Activated CD4-positive, alpha-beta T cell treated with anti-CD3 and anti-CD28 coated beads, Interleukin-2, amount 50 U/mL, for 24 hours (primary cell): ENCODE measurements at places on chromosomes 2 and 18.
A peak's percentile ranks its signal among the peaks of the same experiment; 100 is the strongest.

DNA sequence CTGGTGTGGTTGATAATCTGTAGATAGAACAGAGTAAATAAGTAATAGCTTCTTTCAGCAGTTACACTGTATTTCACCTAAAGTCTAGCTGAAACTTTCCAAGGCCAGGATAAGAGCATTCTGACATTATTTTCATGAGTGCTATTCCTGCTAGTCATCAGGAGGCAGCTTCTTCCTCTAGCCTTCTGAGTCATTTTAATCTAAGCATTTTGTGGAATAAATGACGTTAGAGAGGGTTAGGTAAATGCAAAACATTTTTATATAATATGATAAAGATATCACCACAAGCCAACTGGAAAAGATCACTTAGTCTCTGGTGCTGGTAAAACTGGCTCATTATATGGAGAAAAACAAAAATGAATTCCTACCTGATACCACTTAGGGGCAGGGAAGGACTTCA is 138.5 kb downstream of the MEP1B start:
- no peak for DNase-seq

DNA sequence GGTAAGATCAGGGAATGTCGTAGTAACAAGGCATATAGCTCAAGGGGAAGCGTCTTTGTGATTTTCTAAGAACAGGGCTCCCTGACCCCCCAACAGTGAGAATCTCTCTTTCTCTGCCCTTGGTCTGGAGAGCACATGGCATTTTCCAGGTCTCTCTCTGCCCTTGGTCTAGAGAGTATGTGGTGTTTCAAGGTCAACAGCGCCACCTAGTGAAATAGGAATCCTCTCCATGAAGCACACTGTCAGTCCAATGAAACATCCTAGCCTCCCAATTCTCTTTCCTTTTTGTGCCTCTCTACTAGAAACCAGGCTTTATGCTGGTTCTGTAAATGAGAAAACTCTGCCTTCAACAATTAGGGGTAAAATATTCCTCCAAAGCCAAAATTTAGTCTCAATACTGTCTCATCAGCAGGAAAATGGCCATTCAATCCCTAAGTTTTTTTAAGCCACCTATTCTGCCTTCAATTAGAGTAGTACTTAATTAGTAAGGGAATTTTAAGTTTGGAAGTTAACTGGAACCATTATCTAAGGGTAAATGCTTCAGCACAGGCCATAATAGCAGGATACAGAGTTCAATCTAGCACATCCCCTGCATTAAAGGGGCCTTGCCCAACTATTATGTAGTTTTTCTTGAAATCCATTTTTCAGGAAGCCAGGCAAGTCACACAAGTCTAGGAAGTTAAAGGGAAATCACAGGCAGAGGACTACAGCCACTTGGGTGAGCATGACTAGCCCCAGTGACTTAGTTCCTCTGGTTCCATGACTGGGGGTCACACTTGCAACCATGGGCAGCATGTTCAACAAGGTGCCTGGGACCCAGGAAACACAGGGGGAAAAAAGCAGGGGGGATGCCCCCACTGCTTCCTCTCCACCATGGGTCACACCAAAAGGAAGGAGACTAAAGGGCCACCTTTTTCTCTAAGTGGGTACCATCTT is 12.4 kb downstream of the DYM start:
- peak; percentile 51 for DNase-seq

GRCh38 chr18:3016585-3017297 is 3.8 kb upstream of the LPIN2 start:
- no peak for DNase-seq

DNA sequence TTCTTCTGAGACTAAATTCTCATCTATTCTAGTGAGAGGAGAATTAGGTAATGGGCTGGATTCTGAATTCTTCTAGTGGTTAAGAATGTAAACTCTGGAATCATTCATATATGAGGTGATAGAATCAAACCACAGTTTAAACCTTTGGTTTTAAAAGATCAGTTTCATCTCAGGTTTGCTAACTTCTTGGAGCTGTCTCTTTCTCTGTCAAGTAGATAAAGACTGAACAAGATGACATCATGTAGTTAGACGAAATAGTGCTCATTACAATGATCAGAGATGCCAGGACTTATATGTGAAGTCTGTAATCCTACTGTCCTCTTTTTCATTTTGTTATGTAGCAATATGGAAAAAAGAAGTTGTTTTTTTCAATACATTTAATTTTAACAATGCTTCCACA is 4.9 kb downstream of the CEBPZOS start:
- DNase-seq: no peak

DNA sequence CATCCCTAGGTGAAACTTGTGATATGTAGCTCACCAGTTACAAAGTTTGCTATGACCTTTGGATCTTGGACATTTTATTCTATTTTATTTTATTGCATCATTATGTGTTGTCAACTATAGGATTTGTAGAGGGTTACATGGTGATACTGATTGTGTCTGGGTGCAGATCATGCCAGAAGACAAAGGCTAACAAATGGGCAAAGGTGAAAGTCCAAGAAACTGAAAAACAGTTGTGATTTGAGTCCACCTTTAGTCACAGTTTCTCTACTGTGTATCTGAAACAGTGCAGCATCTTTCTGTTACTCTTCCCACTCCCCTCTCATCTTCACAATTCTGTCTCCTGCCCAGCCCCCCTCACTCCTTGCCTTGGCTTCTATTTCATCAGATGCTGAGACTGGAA is 111.9 kb upstream of the LYPD6 start:
- no peak for DNase-seq

DNA sequence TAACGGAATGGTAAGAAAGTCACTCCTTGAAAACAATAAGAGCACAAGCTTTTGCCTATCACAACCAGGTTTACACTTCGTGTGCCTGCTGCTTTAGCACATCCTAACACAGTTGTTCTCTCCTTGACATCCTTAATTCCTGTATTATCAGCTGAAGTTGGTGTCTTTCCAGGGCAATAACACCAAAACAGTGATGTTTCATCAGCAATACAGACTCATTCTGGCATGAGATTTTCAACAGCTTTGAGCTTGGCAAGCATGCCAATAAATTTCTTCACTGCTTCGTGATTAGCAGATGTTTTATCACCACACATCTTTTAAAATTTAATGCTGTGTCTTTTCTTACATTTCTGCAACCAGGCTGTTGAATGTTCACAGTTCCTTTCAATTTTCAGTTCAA is 148.4 kb downstream of the EIPR1 start:
- DNase-seq: no peak

- DNase-seq: no peak
Observed at GRCh38 chr18:74683573-74683972, 85.9 kb downstream of the ZNF407 start.

GRCh38 chr18:4908328-4908727 is 288.7 kb downstream of the AKAIN1 start:
- DNase-seq: no peak

DNA sequence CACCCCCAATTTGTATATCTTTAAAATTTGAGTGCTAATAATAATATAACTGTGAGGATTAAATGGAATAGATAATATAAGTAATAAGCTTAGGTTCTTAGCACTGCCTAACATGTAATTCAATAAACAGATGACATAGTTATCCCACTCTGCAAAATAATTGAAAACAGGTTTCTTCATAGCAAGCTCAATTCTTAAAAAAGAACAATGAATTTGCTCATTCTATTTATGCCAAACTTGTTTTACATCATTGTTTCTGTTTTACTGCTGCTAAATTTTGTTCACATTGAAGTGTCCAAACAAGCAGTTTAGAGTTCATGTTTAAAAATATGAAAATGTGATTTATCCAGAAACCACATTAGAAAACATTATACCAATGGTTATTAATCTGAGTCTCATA is 217.0 kb downstream of the MBD5 start:
- DNase-seq: no peak

- no peak for DNase-seq
Observed at GRCh38 chr2:109402980-109403840, 210.6 kb downstream of the SEPTIN10 start.

DNA sequence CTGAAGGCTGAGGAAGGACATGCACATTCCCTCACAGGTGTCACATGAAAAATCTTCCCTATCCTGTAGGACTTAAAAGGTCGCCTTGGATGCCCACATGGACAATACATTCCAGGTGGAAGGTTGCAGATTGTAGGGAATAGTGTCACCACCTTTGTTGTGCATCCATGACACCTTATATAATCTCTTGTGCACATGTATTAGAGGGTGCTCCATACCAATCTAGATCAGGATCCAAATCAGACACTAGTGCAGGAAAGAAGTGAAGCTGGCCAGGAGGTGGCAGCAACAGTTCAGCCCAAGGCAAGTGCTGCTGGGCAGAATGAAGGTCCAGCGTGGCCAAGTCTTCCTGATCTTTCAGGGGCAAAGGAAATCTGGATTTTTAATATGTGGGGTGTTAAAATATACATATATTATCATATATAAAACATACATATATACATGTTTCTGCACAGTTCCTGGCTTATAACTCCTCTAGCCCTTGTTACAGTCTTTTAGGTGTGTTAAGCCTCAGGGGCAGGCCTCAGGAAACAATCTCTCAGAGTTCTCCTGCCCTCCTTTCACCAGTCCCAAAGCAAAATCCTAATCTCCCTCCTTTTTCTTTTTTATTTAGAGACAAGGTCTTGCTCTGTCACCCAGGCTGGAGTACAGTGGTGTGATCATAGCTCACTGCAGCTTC is 16.6 kb downstream of the NIF3L1 start:
- DNase-seq: no peak

DNA sequence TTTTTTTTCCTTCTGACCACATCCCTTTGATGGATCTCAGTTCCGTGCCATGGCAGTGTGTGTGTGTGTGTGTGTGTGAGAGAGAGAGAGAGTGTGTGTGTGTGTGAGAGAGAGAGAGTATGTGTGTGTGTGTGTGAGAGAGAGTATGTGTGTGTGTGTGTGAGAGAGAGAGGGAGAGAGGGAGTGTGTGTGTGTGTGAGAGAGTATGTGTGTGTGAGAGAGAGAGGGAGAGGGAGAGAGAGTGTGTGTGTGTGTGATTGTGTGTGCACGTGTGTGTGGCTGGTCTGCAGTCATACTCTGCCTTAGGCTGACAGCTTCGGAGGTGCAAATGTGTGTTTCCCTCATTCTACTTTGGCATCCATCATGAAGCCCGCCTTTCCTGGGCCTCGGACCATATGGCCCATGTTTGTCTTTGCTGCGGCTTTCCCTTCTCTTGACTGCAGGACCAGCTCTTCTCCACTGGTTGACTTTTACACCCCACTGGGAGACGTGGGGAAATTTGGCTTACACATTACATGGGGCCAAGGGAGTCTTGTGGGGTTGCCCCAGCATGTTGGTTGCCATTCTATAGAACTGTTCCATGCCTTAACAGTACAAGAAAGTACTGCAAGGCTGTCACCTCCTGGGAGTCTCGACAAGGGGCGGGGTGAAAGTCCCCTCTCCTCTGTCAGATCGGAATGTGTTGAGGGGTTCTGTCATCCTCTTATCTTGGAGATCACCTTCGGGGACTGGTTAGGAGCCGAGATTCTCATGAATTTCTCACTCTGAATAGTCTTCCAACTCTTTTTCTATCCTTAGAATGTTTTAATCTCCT is 21.6 kb downstream of the TSN start:
- DNase-seq: no peak

GRCh38 chr18:26703170-26703930 is 155.0 kb upstream of the KCTD1 start:
- no peak for DNase-seq

DNA sequence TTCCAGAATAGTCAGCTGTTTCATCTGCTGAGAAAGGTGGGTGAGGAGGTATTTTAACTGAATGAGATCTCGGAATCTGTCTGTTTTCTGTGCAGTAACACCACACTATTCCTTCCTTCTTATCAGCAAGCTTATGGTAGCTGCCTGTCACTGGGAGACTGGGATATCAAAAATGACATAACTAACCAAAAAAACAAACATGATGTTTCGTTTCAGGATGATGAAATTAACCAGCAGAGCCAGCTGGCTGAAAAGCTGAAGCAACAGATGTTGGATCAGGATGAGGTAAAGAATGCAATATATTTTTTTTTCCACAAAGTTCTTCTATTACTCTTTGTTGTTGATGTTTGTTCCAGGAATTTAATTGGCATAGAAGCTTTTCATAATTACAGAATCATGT is 59.8 kb upstream of the LYPD6B start:
- DNase-seq: no peak

DNA sequence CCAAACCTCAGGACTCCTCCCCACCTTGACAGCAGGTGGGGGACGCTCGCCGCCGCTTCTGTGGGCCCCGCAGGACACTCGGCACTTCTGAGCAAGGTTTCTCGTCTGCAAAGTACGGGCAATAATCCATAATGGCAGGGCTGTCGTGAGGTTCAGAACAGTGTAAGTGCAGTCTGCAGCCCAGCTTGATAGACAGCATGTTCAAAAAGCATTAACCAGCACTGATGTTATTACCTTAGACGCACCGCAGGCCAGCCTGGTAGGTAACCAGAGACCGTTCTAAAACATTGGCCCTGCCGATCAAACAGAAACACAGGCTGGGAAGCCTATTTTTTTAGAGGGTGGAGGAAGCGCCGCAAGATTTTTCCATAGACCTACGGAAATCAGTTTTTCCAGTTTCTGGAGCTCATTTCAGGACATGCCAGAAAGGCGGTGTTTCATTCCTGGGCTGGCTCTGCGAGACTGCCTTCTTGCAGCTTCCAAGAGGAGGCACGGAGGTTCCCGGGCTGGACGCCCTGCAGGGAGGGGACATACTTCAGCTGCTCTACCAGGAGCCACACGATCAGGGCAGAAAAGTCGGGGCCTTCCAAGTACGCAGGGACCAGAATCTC is 148.7 kb downstream of the TPO start:
- DNase-seq: no peak

GRCh38 chr2:70658476-70658875 is 104.8 kb upstream of the TGFA start:
- DNase-seq: no peak

- DNase-seq: no peak
Observed at GRCh38 chr2:18118703-18119102, 240.2 kb downstream of the KCNS3 start.

DNA sequence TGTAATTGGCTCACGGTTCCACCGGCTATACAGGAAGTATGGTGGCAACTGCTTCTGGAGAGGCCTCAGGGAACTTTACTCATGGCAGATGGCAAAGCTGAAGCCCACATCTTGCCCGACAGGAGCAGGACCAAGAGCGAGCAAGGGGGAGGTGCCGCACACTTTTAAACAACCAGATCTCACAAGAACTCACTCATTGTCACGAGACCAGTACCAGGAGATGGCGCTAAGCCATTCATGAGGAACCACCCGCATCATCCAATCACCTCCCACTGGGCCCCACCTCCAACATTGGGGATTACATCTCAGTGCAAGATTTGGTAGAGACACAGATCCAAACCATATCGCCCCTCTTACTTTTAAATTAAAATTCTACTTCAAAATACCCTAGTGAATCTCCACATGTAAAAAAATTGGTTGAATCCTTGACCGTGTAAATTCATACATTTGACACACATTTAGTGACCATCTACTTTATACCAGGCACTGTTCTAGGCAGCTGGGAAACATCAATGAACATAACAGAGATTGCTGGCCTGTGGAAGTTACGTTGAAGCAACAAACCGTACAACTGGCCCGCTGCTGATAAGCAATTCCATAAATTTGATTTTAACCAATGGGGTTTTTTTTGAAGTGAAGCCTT is 87.6 kb downstream of the ALPK2 start:
- DNase-seq: no peak

- no peak for DNase-seq
Observed at GRCh38 chr18:3248062-3248657, 559 bp downstream of the MYL12A start.

GRCh38 chr2:217215877-217216276 is 356.0 kb upstream of the TNP1 start:
- no peak for DNase-seq
